T-cell (primary cell): ENCODE measurements at places on chromosomes 3 and 15.

DNA sequence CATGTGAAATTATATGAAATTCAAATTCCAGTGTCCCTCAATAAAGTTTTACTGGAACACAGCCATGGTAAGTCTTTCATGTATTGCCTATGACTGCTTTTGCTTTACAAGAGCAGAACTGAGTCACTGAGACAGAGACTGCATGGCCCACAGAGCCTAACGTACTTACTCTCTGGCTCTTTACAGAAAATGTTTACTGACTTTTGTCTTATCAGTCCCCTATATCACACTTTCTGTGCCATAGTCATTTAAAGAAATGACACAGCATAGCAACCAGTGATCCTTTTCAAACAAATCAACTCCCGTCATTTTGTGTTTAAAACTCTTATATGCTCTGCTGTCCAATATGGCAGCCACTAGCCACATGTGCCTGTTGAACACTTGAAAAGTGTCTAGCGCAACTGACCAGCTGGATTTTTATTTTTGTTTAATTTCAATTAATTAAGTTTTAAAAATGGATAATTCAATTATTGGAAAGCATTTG is 129.7 kb upstream of the CDIN1 start:
- DNase-seq, result no peak

GRCh38 chr3:127455541-127456450 is 134.7 kb downstream of the TPRA1 start:
- peak; percentile 17 for DNase-seq

- DNase-seq, result no peak
Measured at GRCh38 chr3:100900671-100901335, 92.4 kb downstream of the ABI3BP start.

- DNase-seq, result no peak
Measured at GRCh38 chr3:46500656-46501635, 3.2 kb downstream of the RTP3 start.

GRCh38 chr3:128486681-128487537 is 6.1 kb downstream of the GATA2 start:
- no peak for DNase-seq

DNA sequence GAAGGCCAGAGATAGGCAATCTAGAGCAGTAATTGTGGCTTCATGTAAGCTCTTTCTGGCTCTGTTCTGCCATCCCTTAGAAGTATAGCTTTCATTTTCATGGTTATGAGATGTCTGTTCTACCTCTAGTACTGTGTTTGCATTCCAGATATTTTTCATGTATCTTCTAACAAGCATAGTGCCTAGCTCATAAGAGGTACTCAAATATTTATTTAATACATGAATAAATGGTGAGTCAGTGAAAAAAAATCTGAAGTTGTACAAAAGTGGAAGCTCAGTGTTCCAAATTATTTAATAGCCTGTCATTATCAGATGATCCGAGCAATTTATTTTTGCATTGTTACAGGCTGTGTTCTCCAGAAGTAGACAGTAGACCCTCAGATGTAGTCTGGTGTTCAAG is 64.3 kb downstream of the OXSM start:
- no peak for DNase-seq

DNA sequence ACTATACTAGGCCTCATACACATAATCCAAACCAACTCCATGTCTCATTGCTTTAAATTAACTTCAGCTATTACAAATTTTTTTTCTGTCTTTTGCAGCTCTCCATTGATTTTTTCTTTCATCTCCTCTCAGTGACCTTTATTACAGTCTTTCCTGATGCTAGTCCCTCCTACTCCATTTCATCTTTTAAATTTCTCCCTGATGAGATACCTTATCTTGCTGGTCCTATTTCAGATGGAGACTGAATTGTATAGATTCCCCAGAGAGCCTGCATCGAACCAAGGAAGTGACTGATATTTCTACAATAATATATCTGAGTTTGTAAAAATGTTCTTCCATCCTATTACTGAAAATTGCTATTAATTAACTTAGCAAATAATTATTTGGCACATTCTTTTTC is 45.7 kb upstream of the NEO1 start:
- DNase-seq, result no peak

DNA sequence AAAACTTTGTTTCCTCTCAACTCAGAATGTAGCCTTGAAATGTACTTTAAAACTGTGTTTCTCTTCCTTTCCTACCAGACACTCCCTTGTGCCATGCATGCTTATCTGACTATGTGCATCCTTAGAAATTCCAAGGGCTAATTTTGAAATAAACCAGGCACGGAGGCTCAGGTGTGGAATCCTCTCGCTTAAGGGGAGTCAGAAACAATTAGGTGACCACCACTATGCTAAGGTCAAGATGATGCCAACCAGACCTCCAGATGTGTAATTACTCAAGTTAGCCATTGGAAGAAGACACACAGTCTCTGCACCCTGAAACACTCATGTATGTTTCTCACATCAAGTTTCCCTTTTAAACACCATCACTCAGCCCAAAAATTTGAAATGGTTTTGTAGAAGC is 572.1 kb downstream of the VGLL3 start:
- DNase-seq, result no peak

- no peak for DNase-seq
Measured at GRCh38 chr15:69751566-69751965, 298.9 kb downstream of the RPLP1 start.
